ENCODE measurements at places on chromosomes 3 and 15.

GRCh38 chr3:62159709-62160092, 213.6 kb downstream of the FEZF2 start:
- DNase-seq, result no peak

- DNase-seq, result no peak
These were observed 269.2 kb upstream of the CTNNB1 start for GRCh38 chr3:40930131-40930538.

GRCh38 chr3:16136055-16136454, 38.4 kb upstream of the GALNT15 start:
- DNase-seq, result no peak

DNA sequence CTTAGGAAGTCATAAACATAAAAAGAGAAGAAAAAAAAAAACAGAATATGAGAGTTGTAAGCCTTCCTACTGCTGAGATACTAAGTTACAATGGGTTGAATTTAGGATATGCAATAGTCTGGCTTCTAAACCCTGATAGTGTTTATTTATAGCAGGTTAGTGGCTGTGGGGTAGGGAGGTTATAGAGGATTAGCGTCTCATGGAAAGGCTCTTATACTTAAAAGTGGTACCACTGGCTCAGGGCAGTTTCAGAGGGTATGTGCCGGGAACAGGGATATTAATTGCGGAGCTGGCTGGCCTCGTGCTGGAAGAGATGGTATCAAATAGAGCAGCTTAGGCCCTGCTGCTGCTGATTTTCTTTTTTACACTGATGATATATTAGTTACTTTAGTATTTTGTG, 60.8 kb downstream of the PFN2 start:
- DNase-seq, result no peak

GRCh38 chr3:114192136-114192535, 13.3 kb upstream of the DRD3 start:
- DNase-seq, result no peak
